ENCODE measurements at places on chromosomes 7 and 10. TPM values are rescaled to one million over a fixed set of nuclear protein-coding genes. Genes with fewer than 3 reads are reported as not detected.

GRCh38 chr10:5945190-5945509 is 32.2 kb downstream of the IL15RA start:
- no peaks in the 10 kb centered on the region for H3K36me3 ChIP-seq
- H3K4me3 ChIP-seq = no peak overlapping the region
- DNase-seq = no peak
- H3K27me3 ChIP-seq = no peaks in the 10 kb centered on the region

GRCh38 chr10:125156196-125156595 is 4.2 kb downstream of the CTBP2 start:
- H3K4me3 ChIP-seq = no peak overlapping the region
- no peaks in the 10 kb centered on the region for H3K27me3 ChIP-seq
- H3K27ac ChIP-seq = peak overlapping the region; percentile 96
- DNase-seq = no peak

- H3K27ac ChIP-seq = no peak overlapping the region
- no peaks in the 10 kb centered on the region for H3K4me1 ChIP-seq
These were observed 8.5 kb downstream of the AHR start for GRCh38 chr7:17307000-17307399.

Gene GNGT1
- total RNA-seq = not detected

- H3K27ac ChIP-seq = no peak overlapping the region
- no peak for DNase-seq
- no peak overlapping the region for H3K4me3 ChIP-seq
- H3K4me1 ChIP-seq = no peaks in the 10 kb centered on the region
These were observed 173.5 kb downstream of the SEMA3E start for GRCh38 chr7:83475420-83475819.

Gene GIMAP5
- total RNA-seq = 15.1 TPM

Gene LRIT1
- total RNA-seq = not detected

Gene AOAH
- total RNA-seq = 4.1 TPM

GRCh38 chr10:33329178-33329577 is 5.3 kb downstream of the NRP1 start:
- H3K36me3 ChIP-seq = no peaks in the 10 kb centered on the region
- H3K4me1 ChIP-seq = no peaks in the 10 kb centered on the region
- H3K27me3 ChIP-seq = no peaks in the 10 kb centered on the region
- H3K4me3 ChIP-seq = no peak overlapping the region

Gene TRIL
- 3.5 TPM for total RNA-seq

Gene AASS
- 24.1 TPM for total RNA-seq

DNA sequence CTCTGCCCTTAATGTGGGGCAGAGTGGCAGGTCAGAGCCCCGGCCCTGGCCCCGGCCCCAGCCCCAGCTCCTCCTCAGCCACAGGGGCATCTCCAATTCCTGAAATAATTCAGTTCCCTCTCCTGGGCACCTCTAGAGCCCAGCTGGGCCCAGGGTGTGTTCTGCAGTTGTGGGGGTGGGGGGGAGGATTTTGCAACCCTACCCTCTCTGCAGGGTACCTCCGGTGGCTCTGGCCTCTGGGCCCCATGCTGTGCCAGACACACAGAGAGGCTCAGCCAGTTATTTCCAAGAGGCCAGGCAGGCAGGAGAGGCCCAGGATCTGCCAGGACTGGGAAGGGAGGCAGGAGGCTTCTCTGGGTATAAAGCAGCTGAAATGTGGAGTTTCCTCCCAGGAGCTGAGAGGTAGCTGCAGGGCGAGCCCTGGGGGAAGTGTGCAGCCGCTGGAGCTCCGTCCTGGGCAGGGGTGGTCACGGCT is 47.9 kb downstream of the PWWP2B start:
- H3K4me1 ChIP-seq = peaks cover 11% of the 10 kb centered on the region
- DNase-seq = no peak
- H3K27ac ChIP-seq = no peak overlapping the region
- no peaks in the 10 kb centered on the region for H3K36me3 ChIP-seq
- no peaks in the 10 kb centered on the region for H3K27me3 ChIP-seq
- H3K4me3 ChIP-seq = no peak overlapping the region

GRCh38 chr10:48634984-48635557 is 30.2 kb upstream of the ARHGAP22 start:
- H3K4me3 ChIP-seq = no peak overlapping the region
- no peaks in the 10 kb centered on the region for H3K4me1 ChIP-seq
- no peaks in the 10 kb centered on the region for H3K27me3 ChIP-seq
- no peak overlapping the region for H3K27ac ChIP-seq

DNA sequence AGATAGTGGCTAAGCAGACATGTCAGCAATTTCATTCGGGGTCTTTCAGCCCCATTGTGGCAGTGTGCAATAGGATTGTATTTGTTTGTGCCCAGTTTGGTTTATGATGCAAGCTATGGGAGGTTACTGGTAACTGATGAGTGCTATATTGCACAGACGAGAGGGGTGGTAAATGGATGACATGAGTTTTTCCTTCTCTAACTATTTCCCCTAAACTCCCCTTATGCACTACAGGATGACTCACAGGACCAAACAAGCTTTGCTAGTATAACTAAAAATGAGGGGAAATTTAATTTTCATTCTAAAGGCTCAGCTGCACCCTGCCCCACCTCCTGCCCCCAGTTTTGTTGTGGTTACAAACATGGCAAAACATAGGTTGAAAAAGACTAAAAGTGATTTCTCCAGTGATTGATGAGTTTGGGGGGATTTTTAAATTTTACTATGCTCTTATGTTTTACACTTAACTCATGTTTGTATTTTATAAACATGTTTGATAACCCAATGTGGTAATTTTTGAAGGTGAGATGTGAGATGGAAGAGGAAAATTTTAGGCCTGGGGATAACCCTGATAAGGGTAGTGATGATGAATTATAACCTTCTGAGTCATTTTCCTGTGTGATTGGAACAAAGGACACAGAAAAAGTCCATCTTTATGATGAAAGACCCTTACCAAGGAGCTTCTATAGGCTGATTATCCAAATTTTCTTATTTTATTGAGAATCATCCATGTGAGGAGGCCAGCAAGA is 60.8 kb upstream of the NAMPT start:
- H3K27ac ChIP-seq = no peak overlapping the region
- no peaks in the 10 kb centered on the region for H3K36me3 ChIP-seq
- H3K4me1 ChIP-seq = no peaks in the 10 kb centered on the region
- H3K27me3 ChIP-seq = no peaks in the 10 kb centered on the region

DNA sequence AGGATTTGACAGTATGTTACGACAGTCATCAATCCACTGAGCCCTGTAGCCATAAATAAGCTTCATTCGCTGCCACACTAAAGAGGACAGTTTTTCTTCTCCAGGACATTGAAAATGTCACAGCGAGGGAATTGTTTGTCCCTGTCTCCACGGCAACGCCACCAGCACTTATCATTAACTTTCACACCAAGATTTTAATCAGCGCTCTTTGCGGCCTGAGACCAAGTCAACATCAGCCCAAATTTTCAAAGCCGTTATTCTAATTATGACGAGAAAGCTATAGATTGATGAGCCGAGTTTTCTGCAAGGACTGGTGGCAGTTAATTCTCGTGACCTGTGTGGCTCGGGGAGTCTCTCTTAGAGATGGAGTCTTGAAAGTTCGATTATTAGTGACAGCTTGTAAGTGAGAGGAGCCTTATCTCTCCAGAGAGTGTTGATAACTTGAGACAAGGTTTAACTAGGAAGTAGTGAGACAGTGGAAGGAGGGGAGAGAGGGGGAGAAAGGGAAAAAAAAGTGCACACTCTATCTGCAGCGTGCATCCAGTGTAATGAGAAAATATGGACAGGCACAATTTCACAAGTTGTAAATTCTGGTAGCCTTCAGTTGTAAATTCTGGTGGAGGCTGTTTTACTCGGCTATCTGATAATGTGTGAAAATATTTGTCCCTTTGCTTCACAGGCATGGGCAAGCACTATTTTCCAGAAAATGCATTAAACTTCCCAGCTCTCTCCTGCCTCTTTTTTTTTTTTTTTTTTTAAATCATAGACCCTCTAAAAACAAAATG is 473.3 kb downstream of the LRMDA start:
- H3K27ac ChIP-seq = no peak overlapping the region
- no peaks in the 10 kb centered on the region for H3K4me1 ChIP-seq
- DNase-seq = no peak

- DNase-seq = peak; percentile 16
- H3K27ac ChIP-seq = peak overlapping the region; percentile 83
- H3K4me1 ChIP-seq = no peaks in the 10 kb centered on the region
- H3K27me3 ChIP-seq = no peaks in the 10 kb centered on the region
- peak overlapping the region; percentile 96 for H3K4me3 ChIP-seq
These were observed 448 bp upstream of the SRPK2 start for GRCh38 chr7:105389088-105389650.

DNA sequence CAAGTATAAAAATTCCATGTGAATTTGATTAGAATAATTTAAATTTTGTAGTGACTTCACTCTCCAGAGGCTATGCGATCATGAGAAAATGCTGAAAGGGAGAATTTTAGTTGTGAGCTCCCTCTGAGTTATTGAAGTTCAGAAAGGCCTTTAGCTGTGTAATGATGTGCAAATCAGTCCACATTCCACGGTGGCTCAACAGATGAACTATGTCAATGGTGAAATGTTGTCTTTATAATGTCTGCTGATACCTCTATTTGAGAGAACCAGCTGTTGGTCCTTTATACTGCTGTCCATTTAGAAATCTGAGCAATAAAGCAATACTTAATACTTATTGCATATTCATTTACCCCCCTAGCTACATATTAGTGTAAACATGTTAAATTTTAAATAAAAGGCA is 7.1 kb upstream of the ITGB8 start:
- H3K4me1 ChIP-seq = no peaks in the 10 kb centered on the region
- H3K36me3 ChIP-seq = no peaks in the 10 kb centered on the region
- H3K27ac ChIP-seq = no peak overlapping the region
- H3K27me3 ChIP-seq = no peaks in the 10 kb centered on the region

GRCh38 chr10:70558871-70559810 is 43.4 kb downstream of the PRF1 start:
- H3K36me3 ChIP-seq = no peaks in the 10 kb centered on the region
- no peak for DNase-seq
- no peaks in the 10 kb centered on the region for H3K27me3 ChIP-seq
- H3K4me3 ChIP-seq = no peak overlapping the region
- no peak overlapping the region for H3K27ac ChIP-seq

DNA sequence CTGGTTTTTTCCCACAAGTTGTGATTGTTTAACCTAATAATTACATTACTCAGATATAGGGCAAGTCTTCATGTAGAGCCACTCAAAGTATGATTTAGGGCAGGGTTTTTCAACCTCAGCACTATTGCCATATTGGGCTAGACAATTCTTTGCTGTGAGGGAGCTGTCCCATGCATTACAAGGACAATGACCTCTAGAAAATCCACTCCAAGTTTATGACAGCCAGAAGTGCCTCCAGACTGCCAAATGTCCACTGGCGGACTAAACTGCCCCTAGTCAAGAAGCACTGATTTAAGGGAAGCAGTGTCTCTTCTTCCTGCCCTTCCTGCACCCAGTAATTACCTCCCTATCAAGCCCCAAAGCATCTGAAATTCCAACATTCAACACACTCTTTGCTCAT is 54.4 kb downstream of the ZNF800 start:
- H3K27ac ChIP-seq = no peak overlapping the region
- DNase-seq = no peak
- H3K4me1 ChIP-seq = no peaks in the 10 kb centered on the region
- H3K27me3 ChIP-seq = no peaks in the 10 kb centered on the region
- H3K36me3 ChIP-seq = no peaks in the 10 kb centered on the region

DNA sequence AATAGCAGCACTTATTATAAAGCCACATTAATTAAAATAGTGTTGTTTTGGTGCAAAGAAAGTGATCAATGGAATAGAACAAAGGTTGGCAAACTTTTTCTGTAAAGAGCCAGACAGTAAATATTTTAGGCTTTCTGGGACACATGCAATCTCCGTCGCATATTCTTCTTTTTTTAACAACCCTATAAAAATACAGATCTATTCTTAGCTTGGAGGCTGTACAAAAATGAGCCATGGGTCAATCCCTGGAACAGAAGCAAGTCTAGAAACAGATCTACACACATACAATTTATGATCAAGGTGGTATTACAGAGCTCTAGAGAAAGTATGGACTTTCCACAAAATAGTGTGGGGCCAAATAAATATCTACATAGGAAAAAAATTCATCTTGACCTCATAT is 71.8 kb downstream of the ARHGAP21 start:
- H3K4me3 ChIP-seq = no peak overlapping the region
- no peaks in the 10 kb centered on the region for H3K36me3 ChIP-seq
- no peak overlapping the region for H3K27ac ChIP-seq

Gene FXYD4
- not detected for total RNA-seq

- no peaks in the 10 kb centered on the region for H3K36me3 ChIP-seq
- no peak overlapping the region for H3K27ac ChIP-seq
- H3K4me1 ChIP-seq = no peaks in the 10 kb centered on the region
- no peak for DNase-seq
These were observed 93.9 kb upstream of the AGR3 start for GRCh38 chr7:16975712-16976111.

Gene HGF
- total RNA-seq = 7.5 TPM

Gene VSTM2A
- total RNA-seq = 5.8 TPM

DNA sequence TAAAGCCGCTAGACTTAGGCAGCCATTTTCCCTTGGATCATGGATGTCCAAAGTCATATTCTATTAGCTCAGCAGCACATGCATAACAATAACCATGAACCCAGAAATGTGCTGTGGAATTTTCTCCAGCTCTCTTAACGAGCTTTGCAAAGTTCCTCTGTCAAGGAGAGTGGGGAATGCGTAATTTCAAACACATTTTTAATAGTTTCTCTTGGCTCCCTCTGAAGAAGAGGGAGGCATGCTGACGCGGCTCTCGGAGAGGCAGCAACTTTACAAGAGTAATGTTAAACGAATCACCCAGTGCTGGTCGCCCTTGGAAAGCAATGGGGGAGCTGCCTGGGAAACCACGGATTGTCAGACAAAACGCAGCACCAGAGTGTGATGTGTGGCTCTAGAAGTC is 114.8 kb downstream of the RAB18 start:
- no peaks in the 10 kb centered on the region for H3K36me3 ChIP-seq
- no peak overlapping the region for H3K27ac ChIP-seq
- H3K27me3 ChIP-seq = no peaks in the 10 kb centered on the region
- H3K4me1 ChIP-seq = no peaks in the 10 kb centered on the region

Gene PALD1
- total RNA-seq = 12.4 TPM

- no peak for DNase-seq
- no peak overlapping the region for H3K4me3 ChIP-seq
- no peaks in the 10 kb centered on the region for H3K36me3 ChIP-seq
- H3K27ac ChIP-seq = no peak overlapping the region
These were observed 167.7 kb downstream of the UBE2H start for GRCh38 chr7:129784783-129785684.

DNA sequence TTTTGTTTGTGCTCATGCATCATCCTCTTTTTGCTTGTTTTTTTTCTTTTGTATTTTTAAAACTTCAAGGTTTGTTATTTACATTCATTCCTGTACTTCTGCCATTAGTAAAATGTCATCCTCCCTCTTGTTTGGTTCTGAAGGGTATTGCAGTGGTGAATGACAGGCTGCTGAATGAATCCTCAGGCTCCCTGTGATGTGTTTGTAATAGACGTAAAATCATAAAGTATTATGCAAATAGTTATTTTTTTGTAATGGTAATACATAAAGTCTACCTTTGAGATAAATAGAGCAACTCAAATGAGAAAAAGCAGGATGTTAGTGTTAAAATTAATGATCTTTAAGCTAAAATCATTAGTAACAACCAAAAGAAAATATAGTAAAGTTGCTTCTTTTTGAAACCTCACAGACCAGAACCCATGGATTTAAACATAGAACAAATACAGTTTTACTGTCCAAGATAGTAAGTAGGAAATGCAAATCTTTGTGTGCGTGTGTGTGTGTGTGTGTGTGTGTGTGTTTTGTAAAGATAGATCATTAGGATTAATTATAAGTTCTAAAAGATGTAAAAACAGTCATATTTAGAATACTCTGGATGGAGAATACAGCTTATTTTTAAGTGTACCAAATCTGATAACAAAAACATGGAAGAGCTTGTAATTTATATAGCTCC is 4.5 kb downstream of the GLCCI1 start:
- no peaks in the 10 kb centered on the region for H3K4me1 ChIP-seq
- no peak overlapping the region for H3K4me3 ChIP-seq
- no peaks in the 10 kb centered on the region for H3K27me3 ChIP-seq
- H3K36me3 ChIP-seq = no peaks in the 10 kb centered on the region
- no peak for DNase-seq
- no peak overlapping the region for H3K27ac ChIP-seq
